ENCODE measurements at places on chromosomes 3 and 15.

DNA sequence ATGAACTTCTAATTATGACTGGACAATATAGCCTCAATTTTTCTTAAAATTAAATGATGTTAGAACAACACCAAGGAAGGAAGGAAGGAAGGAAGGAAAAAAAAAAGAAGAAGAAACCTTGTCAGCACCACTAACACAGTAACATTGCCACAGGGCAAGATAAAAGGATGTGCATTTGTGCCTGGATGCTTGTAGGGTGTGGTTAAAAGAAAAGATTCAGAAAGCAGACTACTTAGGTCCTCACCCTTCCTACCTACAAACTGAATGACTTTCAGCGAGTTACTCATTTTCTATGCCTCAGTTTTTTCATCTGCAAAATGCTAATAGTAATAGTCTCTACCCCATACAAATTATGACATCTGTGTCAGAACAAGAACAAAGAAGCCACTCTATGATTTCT is 778.3 kb downstream of the MCTP2 start:
- no peak for DNase-seq

- no peak for DNase-seq
Observed at GRCh38 chr3:164377466-164377865, 700.8 kb downstream of the SI start.

DNA sequence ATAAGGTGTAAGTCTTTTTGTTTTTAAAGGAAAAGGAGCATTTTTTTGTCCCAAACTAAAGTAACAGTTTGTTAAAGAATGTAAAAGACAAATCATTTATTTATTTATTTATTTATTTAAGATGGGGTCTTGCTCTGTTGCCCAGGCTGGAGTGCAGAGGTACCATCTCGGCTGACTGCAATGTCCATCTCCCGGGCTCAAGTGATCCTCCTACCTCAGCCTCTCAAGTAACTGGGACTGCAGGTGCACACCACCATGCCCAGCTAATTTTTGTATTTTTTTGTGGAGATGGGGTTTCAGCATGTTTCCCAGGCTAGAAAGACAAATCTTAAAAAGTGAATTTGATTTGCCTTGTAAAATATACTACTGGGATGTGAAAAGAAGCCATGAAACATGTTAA is 86.3 kb upstream of the PLXND1 start:
- DNase-seq, result no peak

DNA sequence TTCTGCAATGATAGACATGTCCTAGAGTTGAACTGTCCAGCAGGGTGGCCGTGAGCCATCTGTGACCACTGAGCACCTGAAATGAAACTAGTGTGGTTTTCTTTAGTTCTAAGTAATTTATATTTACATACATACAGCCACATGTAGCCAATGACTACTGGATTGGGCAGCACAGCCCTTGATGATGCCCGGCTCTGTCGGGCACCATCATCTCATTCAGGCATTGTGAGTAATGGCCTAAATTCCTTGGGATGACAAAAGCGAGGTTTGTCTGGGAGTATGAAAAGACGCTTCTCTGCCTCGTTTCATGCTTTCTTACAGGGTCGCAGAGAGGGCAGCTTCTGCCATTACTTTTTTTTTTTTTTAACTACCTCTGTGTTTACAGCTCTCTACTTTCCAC is 251.9 kb upstream of the HES1 start:
- no peak for DNase-seq

DNA sequence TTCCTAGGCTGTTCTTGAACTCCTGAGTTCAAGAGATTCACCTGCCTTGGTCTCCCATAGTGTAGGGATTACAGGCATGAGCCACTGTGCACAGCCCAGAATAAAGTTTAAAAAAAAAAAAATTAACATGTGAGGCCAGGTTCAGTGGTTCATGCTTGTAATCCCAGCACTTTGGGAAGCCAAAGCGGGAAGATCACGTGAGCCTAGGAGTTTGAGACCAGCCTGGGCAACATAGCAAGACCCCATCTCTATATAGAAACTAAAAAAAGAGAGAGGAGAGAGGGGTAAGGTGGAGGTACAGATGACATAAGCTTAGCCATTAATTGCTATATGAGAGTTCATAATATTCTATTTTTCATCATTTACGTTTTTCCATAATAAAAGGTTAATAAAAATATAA is 21.5 kb downstream of the ZNF148 start:
- no peak for DNase-seq

DNA sequence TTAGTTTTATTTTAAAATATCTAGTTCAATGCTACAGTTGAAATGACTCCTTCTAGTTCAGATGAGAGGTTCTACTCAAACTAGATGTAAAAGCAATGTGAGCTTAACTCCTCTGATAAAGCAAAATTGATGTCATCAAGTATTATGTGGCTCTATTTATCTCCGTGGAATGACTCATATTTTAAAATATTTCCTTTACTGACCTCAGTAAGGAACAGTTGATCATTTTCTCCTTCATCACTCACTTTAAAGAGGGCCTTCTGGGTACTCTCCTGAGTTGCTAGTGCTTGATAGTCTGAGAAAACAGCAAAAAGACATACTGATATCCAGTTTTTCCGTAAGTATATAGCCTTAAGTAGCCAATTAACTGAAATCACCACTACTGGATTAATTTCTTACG is 1099.3 kb downstream of the ROBO2 start:
- DNase-seq, result no peak

DNA sequence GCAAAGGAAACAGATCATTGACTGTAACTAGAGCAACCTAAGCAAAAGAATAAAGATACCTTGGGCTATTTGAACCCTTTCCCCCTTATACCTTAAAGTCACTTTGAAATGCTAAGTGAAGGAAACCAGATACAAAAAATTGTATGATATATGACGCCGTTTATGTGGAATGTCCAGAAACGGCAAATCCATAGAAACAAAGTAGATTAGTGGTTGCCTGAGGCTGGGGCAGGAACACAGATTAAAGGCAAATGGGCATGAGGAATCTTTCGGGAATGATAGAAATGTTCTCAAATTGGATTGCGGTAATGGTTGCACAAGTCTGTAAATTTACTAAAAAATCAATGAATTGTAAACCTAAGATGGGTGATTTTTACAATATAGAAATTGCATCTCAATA is 160.1 kb upstream of the CCDC54 start:
- DNase-seq, result no peak

GRCh38 chr15:70293591-70294470 is 196.1 kb upstream of the TLE3 start:
- no peak for DNase-seq

- no peak for DNase-seq
Observed at GRCh38 chr3:171099911-171100310, 73.4 kb upstream of the SLC2A2 start.

GRCh38 chr3:143648708-143649107 is 199.6 kb downstream of the SLC9A9 start:
- no peak for DNase-seq

DNA sequence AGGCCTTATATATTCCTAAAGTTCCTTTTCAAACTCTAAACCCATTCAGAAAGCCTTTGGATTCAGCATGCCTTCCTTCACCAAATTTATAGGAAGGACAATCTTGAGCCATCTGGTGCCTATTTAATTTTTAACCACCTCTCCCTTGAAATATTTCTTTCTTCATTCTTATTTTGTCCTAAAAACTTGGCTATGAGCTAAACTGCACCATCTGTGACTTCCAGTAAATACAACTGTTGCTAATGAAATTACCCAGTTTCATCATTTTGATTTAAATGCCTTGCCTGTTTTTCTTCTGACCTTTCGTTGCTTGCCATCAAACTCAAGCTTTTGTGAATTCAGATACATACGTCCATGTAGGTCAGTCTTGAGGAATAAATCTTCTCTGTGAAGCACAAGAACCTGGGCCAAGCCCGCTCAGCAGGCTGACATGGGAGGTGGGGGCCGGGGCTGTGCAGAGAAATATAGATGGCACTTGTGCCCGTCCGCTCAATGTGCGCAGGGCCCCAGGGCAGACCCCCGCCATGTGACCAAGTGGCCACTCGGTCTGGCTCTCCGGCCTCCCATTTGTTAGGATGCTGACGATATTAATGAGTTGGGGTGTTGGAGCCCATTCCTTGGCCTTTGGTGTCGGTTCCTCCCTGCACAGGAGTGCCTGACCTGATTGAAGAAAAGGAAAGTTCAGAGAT is 335.9 kb downstream of the VPS13C start:
- DNase-seq, result no peak

DNA sequence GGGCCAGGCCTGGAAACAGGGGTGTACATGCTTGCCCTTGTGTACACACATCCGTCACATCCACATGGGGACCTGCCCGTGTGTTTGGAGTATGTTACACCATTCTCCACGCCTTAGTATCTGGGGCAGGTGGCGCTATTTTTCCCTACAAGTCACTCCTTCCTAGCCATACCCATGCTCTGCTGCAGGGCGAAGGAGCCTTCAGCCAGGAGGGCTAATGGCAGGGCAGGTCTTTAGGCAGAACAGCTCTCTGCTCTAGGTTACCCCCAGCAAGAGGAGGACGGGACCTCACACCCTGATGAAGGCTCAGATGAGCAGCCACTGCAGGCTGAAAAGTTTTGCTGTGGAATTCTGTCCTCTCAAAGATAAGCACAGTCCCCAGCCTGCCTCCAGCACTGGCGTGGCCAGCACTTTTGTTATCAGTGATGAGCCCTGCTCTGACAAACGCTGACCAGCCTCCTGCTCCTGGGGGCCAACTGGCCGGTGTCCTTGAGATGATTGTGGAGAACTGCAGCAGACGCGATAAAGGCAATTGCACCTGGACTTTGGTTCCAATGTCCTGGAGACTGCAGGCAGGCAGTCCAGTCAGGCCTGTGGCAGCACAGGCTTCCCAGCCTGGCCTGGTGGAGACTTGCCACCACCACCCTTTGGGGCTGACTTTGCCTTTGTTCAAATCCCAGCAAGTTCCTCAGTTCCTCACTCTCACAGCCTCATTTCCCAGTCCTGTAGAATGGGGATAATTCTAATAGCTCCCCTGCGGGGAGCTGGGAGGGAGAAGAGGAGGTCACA is 19.8 kb upstream of the PIGZ start:
- DNase-seq, result no peak

- no peak for DNase-seq
Observed at GRCh38 chr15:45314960-45315359, 62.9 kb downstream of the SLC28A2 start.

DNA sequence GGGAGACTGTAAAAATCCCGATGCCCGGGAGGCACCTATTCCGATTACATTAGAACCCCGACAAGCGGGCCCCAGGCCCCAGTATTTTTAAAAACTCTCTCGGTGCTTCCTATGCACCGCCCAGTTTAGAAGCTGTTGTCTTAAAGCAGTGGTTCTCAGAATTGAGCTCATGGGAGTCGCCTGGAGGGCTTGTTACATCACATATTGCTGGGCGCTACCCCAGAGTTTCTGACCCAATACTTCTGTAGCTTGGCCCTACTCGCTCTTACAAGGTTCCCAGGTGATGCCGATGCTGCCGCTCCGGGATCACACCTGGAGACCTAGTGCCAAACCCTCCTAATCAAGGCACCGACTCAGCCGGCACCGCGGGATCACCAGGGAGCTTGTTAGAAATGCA is 35.2 kb downstream of the CPN2 start:
- no peak for DNase-seq

GRCh38 chr15:75195122-75195765 is 6.4 kb upstream of the C15orf39 start:
- no peak for DNase-seq

DNA sequence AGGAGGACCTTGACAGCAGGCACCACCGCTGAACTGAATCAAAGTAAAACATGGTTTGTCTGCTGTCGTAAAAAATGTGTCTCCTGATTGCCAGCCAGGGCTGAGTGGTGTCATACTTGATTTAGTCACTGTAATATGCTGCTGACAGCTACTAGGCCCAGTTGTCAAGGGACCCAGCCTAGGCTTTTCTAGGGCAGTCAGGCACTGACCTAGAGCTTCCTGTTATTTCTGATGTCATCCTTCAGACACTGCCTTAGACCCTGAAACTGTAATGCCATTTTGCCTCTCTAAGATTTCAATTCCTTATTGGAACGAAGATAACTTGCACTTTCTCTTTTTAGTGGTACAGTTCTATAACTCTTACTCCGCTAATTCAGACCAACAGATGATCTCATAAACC is 2.6 kb upstream of the MRPL3 start:
- DNase-seq, result no peak

GRCh38 chr3:18442756-18443664 is 17.9 kb upstream of the SATB1 start:
- no peak for DNase-seq

GRCh38 chr3:190180268-190180667 is 59.6 kb upstream of the P3H2 start:
- DNase-seq, result no peak

DNA sequence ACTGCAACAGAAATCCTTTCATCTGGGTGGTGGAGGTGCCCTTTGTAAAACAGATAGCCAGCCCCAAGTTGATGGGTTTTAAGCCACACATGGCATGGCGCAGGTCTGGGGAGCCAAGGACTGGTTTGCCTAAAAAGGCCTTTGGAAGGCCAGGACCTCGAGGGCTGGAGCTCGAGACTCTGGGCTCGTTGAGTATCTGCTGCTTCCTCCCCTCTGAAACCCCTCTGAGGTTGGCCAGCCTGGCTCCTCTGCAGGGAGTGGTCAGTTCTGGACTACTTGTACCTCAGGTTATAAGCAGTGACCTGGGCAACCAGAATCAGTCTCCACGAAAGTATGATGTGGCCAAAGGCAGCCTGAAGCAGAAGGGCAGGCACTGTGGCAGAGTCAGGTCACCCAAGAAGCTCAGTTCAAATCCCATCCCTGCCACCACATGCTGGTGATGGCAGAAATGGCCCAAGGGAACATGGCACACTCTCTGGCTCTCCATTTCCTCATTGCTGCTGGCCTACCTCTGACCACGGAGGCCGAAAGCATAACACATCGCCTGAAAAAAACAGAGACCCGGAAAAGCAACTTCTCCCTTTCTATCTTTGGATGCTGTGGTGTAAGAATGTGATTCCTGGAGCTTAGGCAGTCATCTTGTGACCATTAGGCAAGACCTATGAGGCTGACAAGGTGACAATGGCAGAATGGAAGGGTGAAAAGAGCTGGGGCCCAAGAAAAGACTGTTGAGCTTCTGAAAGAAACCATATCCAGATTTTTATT is 51.2 kb downstream of the WNT7A start:
- no peak for DNase-seq

Data from stimulated activated CD8-positive, alpha-beta memory T cell treated with anti-CD3 and anti-CD28 coated beads, Interleukin-12 subunit alpha, Interleukin-12 subunit beta, amount 100 ng/mL, for 1 hour (primary cell).